ENCODE measurements at places on chromosomes 5 and 9.

DNA sequence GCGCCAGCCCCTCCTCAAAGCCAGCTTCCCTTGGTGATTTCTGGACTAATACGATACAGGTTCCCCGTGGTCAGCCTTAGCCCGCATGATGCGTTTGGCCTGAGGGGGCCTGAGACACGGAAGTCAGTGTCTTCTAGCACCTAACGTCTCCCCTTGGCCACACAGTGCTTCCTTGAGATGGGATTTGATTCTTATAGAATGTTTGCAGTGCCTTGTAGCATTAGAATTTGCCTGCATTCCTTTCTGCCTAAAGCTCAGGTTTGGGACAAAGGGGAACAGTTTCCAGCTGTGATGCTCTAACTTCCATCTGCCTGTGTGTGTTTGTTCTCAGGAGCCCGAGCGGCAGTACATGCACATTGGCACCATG, 34.4 kb downstream of the CFAP90 start:
- no peak overlapping the region for H3K27ac ChIP-seq
- peaks cover 9% of the 10 kb centered on the region for H3K4me1 ChIP-seq
- H3K4me3 ChIP-seq = no peak overlapping the region
- no peaks in the 10 kb centered on the region for H3K27me3 ChIP-seq
- no peak for DNase-seq

GRCh38 chr5:134545070-134545868, 19.8 kb downstream of the JADE2 start:
- no peak overlapping the region for H3K4me3 ChIP-seq
- no peaks in the 10 kb centered on the region for H3K4me1 ChIP-seq

DNA sequence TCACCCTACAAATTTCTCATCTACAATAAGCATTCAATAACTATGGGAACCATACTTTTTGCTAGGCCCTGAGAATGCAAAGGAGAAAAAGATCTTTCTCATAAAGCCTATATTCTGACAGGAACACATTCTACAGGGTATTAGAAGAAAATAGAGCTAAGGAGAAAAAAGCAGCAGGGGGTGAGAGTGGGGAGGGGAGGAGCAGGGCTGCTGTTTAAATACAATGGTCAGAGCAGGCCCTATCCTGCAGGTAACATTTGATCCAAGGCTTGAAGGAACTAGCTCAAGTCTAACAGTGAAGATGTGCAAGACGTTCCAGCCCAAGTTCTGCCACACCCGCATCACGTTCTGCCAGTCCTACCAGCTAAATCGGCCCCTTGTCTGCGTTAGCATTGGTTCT, 89.7 kb downstream of the ELAVL2 start:
- peaks cover 18% of the 10 kb centered on the region for H3K4me1 ChIP-seq
- H3K4me3 ChIP-seq = no peak overlapping the region
- peaks cover 1% of the 10 kb centered on the region for H3K27me3 ChIP-seq
- H3K27ac ChIP-seq = no peak overlapping the region

DNA sequence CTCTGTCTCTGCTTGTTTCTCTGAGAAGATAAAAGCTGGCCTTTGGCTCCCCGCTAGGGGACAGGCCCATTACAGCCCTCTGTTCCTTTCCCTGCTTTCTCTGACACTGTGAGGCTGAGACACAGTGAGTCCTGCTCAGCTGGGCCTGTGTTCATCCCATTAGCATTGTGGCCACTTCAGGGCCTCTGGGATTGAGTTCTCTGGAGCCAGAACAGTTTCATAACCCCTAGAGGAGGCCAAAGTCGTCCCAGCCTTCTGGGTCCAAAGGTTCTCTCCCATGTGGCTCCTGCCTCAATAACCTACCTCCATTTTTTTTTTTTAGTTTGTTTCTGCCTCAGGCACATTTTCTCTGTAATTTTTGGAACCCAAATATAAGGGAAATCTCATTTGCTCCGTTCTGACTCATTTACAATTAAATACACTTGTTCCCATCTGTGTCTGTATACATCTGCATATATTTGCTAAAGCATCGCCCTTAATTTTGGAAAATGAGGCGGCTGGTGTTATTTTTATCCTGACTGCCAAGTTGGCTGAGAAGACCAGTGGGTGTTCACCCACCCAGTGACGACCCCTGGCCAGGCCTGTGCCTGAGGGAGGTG, 27.3 kb upstream of the CTNNA1 start:
- DNase-seq = no peak
- no peak overlapping the region for H3K4me3 ChIP-seq
- peaks cover 32% of the 10 kb centered on the region for H3K4me1 ChIP-seq
- peaks cover 4% of the 10 kb centered on the region for H3K27me3 ChIP-seq
- no peak overlapping the region for H3K27ac ChIP-seq
- H3K36me3 ChIP-seq = peaks cover 3% of the 10 kb centered on the region

GRCh38 chr9:104798209-104798995, 34.5 kb downstream of the NIPSNAP3B start:
- H3K27ac ChIP-seq = peak overlapping the region; percentile 5
- no peak for DNase-seq
- H3K36me3 ChIP-seq = peaks cover 81% of the 10 kb centered on the region
- peak overlapping the region; percentile 73 for H3K4me3 ChIP-seq

- peaks cover 27% of the 10 kb centered on the region for H3K27me3 ChIP-seq
- H3K36me3 ChIP-seq = no peaks in the 10 kb centered on the region
- no peak overlapping the region for H3K27ac ChIP-seq
- no peak overlapping the region for H3K4me3 ChIP-seq
- peaks cover 14% of the 10 kb centered on the region for H3K4me1 ChIP-seq
Observed at GRCh38 chr5:155726267-155726666, 600.7 kb upstream of the SGCD start.

All from endothelial cell (in vitro differentiated cells).